Stimulated activated CD4-positive, alpha-beta T cell treated with anti-CD3 and anti-CD28 coated beads, Interleukin-1b, Interleukin-23, amount 100 ng/mL, for 1 hour (primary cell): ENCODE measurements at places on chromosomes 16 and 17.

DNA sequence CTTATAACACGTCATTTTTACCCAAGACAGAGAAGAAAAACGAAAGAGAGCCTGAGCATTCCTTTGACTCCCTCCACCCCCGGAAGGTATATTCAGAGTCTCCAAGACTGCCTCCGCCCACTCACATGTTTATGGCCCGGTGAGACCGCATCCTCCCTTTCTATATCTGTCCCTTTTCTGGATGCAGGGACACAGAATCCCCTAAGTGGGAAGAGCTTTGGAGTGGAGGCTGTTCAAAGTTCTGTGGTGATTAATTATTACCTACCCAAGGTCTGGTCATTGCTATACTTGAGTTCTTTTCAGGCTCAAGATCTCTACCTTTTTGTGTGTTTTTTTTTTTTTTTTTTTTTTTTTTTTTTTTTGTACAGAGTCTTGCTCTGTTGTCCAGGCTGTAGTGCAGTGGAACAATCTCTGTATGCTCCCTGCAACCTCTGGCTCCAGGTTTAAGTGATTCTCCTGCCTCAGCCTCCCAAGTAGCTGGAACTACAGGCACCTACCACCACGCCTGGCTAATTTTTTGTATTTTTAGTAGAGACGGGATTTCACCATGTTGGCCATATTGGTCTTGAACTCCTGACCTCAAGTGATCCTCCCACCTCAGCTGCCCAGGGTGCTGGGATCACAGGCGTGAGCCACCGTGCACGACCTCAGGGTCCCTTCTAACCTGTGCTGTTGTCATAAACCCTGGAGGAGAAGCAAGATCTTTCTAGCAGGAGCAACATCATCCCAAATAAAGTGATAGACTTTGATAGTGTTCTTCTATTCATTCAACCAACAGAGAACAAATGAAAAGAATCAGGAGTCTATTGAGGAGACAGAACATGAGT is 407.1 kb downstream of the WWOX start:
- DNase-seq = no peak

DNA sequence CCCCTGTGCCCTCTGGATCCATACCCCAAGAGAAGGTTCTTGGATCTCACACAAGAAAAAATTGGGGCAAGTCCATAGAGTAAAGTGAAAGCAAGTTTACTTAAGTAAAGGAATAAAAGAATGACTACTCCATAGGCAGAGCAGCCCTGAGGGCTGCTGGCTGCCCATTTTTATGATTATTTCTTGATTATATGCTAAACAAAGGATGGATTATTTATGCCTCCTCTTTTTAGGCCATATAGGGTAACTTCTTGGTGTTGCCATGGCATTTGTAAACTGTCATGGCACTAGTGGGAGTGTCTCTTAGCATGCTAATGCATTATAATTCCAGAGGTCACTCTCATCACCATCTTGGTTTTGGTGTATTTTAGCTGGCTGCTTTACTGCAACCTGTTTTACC is 70.8 kb downstream of the NLK start:
- DNase-seq = no peak

GRCh38 chr17:66855204-66855603 is 20.3 kb downstream of the CACNG5 start:
- no peak for DNase-seq

- DNase-seq = no peak
Observed at GRCh38 chr17:13086142-13086769, 68.4 kb upstream of the ELAC2 start.

DNA sequence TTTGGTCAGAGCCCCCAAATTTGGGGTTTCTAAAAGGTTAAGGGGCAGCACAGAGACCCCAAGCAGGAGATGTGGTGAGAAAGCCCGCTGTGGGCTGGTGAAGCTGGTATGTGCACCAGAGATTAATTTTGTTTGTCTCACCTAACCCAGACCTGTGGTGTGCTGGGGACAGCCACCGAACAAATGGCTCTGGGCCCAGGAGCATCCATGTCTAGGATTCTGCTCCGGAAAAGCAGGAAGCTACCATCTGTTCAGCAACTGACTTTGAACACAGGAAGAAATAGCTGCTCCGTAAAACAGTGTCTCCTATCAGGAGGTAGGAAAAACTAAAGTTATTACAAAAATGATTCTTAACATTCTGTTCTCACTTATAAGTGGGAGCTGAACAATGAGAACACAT is 2.7 kb upstream of the ZP2 start:
- no peak for DNase-seq

GRCh38 chr16:2799859-2800226 is 1.6 kb downstream of the PRSS41 start:
- DNase-seq = no peak

DNA sequence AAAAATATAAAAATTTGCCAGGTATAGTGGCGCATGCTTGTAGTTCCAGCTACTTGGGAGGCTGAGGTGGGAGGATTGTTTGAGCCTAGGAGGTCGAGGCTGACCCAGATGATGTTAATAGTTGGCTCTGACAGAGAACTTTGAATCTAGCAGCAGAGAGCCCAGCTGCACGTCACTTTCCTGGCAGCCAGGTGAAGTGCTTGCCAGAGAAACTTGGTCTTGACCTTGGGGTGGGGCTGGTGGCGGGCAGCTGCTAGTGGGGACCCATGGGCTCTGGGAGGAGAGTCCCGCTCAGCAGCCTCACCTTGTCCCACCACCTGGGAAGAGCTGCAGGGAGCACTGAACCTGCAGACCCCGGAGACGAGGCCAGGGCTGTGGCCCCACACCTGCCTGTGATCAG is 3.1 kb upstream of the C16orf74 start:
- DNase-seq = no peak

- no peak for DNase-seq
Observed at GRCh38 chr16:87855852-87856715, 13.2 kb downstream of the SLC7A5 start.

DNA sequence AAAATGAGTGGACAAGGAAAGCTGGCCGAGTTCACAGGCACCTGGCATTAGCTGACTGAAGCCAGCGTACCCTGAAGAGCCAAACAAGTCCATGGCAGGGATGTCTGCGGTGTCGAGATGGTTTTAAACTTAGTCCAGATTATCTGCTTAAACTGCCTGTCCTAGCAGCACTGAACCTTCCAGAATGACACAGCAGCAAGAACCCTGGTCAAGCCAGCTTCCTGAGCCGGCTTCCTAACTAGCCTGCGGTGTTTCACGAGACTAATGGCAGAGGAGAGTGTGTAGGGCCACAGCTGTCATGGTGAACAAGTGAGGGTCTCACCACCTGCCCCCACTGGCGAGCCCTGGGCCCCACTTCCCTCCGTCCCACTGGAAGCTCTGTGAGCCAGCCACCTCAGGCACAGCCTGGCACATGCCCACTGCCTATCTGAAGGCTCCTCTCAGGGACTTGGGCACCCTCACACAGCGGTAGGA is 28.8 kb upstream of the MTSS2 start:
- no peak for DNase-seq

- DNase-seq = no peak
Observed at GRCh38 chr17:28331891-28332420, 3.3 kb downstream of the IFT20 start.

DNA sequence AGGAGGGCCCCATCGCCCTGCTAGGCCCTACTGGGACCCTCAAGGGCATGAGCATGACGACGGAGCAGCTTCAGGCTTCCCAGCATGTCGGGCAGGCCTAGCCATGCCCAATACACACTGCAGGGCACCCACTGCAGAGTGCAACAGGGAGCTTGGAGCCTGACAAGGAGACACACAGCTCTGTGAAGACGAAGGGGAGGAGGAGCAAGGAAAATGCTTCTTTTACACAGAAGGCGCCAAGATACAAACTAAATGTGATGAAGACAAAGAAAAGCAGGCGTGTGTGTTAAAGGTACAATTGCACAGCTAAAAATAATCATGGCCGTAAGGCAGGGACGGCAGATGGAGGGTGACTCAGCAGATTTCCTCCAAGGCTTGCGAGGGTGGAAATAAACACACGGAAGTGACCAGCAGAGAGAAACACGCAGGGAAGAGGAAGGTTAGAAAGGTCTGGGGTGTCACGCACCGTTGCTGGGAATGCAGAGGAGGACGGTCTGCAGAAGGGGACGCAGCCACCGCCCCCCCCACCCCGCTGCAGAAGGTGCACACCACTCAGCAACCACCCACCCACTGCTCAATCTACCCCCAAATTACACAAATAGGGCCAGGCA is 108.5 kb downstream of the ZNF778 start:
- DNase-seq = no peak

GRCh38 chr17:76107509-76107908 is 3.9 kb upstream of the EXOC7 start:
- DNase-seq = no peak

DNA sequence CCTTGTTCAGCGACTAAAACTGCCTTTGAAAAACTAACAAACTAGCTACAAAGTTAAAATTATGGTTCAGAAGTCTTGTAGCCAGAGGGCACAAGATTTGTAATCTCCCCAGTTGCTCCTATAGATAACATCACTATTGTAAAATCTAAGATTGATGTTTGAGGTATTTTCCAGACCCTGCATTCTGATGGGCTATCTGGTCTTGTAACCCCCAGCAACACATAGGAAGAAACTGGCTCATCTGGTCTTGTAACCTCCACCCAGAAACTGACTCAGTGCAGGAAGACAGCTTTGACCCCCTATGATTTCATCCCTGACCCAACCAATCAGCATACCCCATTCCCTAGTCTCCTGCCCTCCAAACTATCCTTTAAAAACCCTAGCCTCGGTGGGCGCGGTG is 12.3 kb upstream of the CHCT1 start:
- DNase-seq = no peak

- no peak for DNase-seq
Observed at GRCh38 chr17:55743103-55743679, 7.7 kb upstream of the PCTP start.

GRCh38 chr17:50771991-50772785 is 4.9 kb upstream of the ANKRD40CL start:
- no peak for DNase-seq

- DNase-seq = no peak
Observed at GRCh38 chr16:76800196-76800595, 390.8 kb upstream of the MON1B start.

DNA sequence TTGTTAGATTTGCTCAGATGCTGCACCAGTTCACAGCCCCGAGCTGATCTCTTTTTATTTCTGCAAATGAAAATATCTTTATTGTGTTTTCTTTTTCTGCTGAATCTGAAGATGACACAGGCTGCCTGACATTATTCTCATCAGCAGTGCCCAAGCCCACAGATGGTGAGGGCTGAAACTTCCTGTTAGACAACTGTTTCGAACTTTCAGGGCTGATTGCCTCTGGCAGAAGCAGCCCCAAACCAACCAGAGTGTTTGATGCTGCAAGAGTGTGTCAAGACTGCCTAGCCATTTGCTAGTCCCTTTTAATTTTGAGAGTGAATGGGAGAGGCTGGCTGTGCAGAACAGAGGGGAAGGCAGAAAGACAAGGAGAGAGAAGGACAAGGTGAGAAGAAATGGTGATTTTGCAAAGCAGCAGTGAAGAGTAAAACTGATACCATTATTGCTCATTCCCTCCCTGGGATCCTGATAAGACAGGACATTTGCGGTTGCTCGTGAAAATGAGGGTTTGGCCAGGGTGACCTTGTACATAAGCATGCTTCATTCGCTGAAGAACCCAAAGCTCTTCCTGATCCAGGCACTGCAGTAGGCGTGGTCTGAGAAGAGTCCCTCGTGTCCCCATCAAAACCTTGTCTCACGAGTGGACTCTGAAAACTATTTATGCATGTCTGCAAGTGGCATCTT is 77.2 kb downstream of the TMEM114 start:
- DNase-seq = no peak

DNA sequence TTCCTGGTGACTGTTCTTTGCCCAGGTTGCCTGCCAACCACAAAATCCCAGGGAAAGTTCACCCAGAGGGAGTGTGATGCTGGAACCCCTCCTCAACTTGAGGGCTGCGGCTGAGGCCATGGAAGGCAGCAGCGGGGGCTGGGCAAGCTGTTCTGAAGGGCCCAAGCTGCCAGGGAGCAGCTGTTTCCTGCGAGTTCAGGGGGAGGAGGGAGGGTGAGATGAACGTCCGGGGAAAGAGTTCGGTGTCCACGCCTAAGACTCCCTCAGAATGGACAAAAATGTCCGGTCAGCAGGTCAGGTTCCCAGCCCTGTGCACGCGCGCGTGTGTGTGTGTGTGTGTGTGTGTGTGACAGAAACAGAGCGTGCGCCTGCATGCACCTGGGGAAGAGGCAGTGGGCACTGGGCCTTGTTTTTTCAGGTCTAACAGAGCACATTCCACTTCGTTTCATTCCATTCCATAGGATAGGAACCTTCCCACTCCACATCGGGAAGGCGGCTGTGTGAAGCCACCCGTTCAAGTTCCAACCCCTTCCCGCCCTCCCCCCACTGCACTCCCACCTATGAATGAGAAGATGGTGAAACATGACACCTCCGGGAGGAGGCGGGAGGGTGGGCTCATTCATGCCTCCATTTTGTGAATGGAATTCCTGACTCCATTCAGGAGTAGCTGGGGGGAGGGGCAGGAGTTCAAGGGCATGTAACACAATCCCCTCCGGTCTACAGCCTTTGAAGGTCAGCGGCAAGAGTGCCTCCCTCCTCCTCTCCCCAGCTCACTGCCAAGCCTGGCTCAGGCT is 15.7 kb downstream of the ETV4 start:
- DNase-seq = no peak

- DNase-seq = no peak
Observed at GRCh38 chr16:22661161-22661647, 150.5 kb downstream of the NPIPB5 start.

DNA sequence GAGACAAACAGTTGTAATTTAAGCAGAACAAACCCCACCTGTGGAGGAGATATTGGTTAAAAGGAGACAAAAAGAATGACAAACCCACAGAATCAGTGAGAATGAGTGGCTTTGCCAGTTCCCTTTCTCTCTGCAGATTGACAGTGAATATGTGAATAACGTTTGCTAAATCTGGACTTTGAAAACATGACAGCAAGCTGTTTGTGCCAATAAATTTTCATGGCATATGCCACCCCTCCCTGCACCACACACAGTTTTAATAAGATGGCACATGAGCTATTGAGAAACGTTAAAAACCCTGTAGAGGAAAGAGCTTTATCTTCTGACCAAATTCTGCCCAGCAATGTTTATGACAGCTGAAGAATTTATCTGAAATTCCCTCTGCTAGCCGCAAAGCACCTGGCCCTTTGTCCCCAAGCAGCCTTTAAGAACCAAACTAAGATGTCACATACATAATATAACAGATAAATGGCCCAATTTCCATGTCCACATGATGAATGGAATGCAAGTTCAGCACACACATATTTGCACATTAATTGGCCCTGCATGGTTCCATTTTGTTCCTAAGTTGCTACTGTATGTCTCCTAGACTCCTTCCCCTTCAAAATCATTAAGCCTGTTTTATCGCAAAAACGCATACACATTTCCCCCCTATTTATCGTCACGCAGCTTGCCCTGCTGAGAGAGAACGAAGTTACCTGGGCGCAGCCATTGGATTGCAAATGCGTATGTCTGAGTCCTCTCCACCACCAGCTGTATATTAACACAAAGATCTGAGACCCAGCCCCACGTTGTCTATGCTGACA is 773.5 kb upstream of the EEF2KMT start:
- no peak for DNase-seq
